ENCODE measurements at places on chromosomes 12 and 14. TPM values are rescaled to one million over a fixed set of nuclear protein-coding genes. Genes with fewer than 3 reads are reported as not detected.

FBXO34 gene
- polyA plus RNA-seq: 38.1 TPM

ZFHX2 gene
- not detected for polyA plus RNA-seq

HAL gene
- polyA plus RNA-seq: not detected

KRT81 gene
- 3.7 TPM for polyA plus RNA-seq

MARCHF9 gene
- 3.7 TPM for polyA plus RNA-seq

MRPS35 gene
- 41.4 TPM for polyA plus RNA-seq

HOXC12 gene
- not detected for polyA plus RNA-seq

CYP46A1 gene
- polyA plus RNA-seq: not detected

P2RX2 gene
- polyA plus RNA-seq: not detected

CCDC196 gene
- not detected for polyA plus RNA-seq

KRT85 gene
- polyA plus RNA-seq: not detected

FGD4 gene
- polyA plus RNA-seq: 0.39 TPM

DNA sequence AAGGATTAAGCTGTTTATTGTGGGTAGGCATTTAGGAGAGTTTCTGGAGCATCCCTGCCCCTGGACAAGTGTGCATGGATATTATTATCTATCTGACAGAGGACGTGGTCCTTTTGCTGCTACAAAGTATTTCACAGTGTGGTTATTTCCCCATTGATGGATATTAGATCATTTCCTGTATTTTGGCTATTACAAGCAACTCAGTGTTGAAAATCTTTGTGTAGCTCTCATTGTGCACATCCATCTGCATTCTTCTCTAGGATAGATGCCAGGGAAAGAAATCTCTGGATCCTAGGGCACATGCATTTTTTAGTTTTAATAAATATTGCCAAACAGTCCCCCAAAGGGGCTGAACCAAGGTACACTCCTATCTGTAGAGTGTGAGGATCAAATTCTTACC, 154.3 kb upstream of the SRRM4 start:
- no peaks in the 10 kb centered on the region for H3K36me3 ChIP-seq
- no peak for DNase-seq

GRCh38 chr14:88146881-88147649, 142.1 kb downstream of the GPR65 start:
- no peak for DNase-seq
- H3K27me3 ChIP-seq: no peaks in the 10 kb centered on the region
- H3K4me3 ChIP-seq: no peak overlapping the region

- H3K4me3 ChIP-seq: no peak overlapping the region
- peaks cover 5% of the 10 kb centered on the region for H3K27me3 ChIP-seq
- no peak for DNase-seq
- no peak overlapping the region for H3K27ac ChIP-seq
Measured at GRCh38 chr12:70962226-70962794, 41.8 kb upstream of the PTPRR start.

DNA sequence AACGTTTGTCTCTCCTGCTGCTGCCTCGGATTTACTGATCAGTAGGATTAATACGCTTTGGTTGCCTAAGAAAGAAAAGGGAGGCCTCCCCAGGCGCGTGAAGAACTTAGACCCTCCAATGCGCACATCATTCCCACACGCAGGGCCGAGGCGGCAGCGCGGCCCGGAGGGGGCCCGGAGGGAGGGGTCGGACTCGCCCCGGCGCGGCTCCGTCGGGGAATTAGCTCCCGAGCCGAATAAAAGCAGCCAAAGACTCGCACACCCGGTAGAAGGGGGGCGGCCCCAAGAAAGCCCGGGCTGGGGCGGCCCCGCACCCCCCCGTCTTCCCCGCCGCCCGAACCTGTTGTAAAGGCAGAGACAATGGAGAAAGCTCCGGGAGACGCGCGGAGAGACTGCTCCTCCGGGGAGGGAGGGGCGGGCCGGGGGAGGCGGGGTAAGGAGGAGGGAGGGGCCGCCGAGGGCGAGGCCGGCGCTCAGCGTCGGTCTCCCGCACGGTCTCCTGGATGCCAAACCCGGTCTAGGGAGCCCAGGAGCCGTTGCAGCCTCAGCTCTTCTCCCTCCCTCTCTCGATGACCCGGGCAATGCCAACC, at the start of gene NELL2:
NELL2 (minus strand) TSS at position 362 of the 590 bp plus-strand sequence. CDS start 446 bp downstream, outside the sequence.
- H3K27me3 ChIP-seq: peaks cover 42% of the 10 kb centered on the region
- H3K4me1 ChIP-seq: peaks cover 14% of the 10 kb centered on the region
- H3K36me3 ChIP-seq: peaks cover under 1% of the 10 kb centered on the region
- H3K4me3 ChIP-seq: peak within 1 kb of the TSS; percentile 81
- no peak within 1 kb of the TSS for H3K27ac ChIP-seq

DNA sequence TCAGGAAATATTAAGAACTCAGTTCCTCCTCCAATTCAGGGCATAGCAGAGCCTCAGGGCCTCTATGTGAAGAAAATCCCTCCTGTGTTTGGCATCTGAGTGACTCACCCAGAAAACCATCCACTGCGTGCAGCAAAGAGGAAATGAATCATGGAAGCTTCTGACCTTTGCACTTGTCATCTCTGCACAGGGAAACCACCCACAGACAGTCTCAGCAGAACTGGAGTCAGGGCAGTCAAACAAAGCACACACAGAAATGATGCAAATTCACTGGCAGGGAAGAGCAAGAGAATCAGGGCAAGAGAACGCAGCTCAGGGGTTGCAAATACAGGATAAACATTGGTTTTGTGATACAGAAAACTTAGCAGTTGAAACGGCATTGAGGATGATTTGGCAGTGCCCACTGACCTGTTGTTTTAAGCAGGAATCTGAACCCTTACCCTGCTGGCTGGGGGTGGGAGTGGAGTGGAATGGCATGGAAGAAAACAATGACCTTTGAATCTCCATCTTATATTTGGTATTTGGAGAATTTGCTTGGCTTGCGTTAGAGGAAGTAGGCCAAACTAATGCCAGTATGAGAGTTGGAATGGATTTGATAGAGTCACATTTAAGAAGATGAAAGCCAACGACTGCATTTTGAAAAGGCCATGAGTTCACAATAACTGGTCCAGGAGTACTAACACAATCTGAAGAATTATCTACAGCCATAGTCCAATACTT, 53.5 kb downstream of the PHLDA1 start:
- peak overlapping the region; percentile 92 for H3K27ac ChIP-seq
- DNase-seq: peak; percentile 75
- H3K36me3 ChIP-seq: no peaks in the 10 kb centered on the region
- no peaks in the 10 kb centered on the region for H3K27me3 ChIP-seq

GRCh38 chr12:56987011-56987410, 19.3 kb downstream of the ZBTB39 start:
- no peak overlapping the region for H3K27ac ChIP-seq
- DNase-seq: no peak
- H3K27me3 ChIP-seq: peaks cover 3% of the 10 kb centered on the region
- H3K4me1 ChIP-seq: peaks cover 19% of the 10 kb centered on the region

DNA sequence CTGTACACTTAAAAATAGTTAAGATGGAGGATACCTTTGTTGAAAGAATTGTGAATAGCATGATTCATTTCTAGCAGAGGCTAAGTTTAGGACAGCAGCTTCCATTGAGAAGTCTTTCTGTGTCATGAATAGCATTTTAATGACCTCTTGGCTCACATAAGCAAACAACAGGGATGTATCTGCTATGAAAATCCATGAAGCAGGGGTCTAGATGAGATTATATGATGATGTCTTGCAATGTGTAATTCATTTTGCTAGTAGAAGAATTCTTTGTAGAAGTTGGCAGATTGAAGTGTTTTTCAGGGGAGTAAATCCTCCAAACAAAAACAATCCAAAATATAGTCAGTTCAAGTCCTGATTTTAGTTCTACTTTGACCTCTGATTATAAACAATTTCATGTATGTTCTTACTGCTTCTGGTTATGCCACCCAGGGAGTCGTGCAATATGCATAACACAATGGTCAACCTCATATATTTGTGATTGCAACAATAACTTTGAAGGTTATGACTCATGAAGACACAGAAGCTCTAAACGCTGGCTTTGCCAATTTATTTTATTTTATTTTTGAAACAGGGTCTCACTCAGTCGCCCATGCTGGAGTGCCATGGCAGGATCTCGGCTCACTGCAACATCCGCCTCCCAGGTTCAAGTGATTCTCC, 6.9 kb upstream of the RD3L start:
- H3K4me3 ChIP-seq: no peak overlapping the region
- no peaks in the 10 kb centered on the region for H3K36me3 ChIP-seq
- H3K27ac ChIP-seq: no peak overlapping the region

DNA sequence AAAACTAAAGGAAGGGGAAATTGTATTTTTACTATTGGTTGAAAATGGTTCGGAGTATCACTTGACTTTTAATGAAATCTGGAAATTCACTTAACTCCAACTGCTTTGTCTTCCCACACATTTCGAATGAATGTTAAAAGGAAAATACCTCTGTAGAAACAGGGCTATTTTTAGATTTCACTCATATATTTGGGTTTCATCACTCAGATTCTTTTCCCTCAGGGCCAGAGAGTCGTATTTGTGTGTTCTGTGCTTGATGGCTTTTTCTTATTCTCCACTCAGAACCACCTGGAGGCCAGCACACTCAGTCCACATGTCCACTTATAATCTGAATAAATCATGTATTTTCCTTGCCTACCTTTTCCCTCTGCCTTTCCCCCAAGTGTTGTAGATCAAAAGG, 40.0 kb downstream of the DAAM1 start:
- no peaks in the 10 kb centered on the region for H3K36me3 ChIP-seq
- DNase-seq: no peak
- H3K27ac ChIP-seq: no peak overlapping the region

- no peak for DNase-seq
- no peak overlapping the region for H3K4me3 ChIP-seq
- H3K36me3 ChIP-seq: peaks cover 4% of the 10 kb centered on the region
Measured at GRCh38 chr12:116106870-116107269, 170.6 kb downstream of the MED13L start.

DNA sequence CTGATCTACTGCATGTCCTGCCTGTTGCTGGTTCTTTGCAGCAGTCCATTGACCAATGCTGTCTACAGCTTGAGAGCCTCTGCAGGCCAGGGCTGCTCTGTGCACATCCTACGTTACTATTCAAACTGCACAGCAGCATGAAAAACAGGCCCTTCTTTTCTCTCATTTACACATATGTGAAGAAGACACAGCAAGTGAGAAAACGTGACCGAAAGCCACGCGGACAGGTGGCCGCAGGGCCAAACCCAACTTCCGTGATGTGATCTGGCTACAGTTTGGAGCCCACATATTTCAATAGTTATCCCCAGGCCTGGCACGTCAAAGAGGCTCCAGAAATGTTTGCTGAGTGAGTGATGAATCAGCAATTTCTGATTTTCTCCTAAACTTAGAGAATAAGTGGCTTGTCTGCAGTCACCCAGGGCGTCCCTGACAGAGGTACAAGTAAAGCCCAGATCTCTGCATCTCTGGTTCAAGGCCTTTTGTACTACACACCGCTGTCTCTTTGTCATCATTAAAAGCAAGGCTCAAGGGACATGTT, 17.9 kb upstream of the TCL1B start:
- H3K36me3 ChIP-seq: no peaks in the 10 kb centered on the region

DNA sequence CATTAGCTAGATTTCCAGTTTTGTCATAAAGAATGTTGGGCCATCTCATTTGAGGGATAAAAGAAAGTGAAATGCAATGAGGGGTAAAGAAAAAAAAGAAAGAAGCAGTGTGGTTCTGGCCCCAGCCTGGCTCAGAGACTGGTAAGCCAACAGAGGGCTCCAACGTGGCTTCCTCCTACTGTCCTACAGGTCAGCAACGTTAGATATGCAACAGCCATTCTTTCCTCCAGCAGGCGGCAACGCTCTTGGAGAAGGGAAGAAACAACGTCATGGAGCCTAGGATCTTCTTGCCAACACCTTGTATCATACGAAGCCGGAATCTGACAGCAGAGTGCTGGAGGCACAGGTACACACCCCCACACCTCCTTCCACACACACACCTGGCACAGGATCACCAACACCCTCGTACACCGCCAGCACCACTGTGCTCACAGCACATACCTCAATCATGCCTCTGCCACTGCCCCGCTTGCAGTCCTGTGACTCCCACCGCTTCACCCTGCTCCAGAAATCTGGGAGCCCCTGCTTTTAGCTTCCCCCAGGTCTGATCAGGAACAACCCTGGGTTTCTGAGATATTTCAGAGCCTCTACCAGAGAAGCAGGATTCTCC, 102.8 kb downstream of the RPAP3 start:
- no peak overlapping the region for H3K27ac ChIP-seq
- no peaks in the 10 kb centered on the region for H3K4me1 ChIP-seq
- no peaks in the 10 kb centered on the region for H3K27me3 ChIP-seq
- H3K36me3 ChIP-seq: peaks cover 12% of the 10 kb centered on the region

GRCh38 chr12:70557583-70558191, 79.5 kb downstream of the PTPRB start:
- no peak overlapping the region for H3K27ac ChIP-seq
- no peak for DNase-seq
- H3K36me3 ChIP-seq: no peaks in the 10 kb centered on the region
- no peaks in the 10 kb centered on the region for H3K4me1 ChIP-seq

DNA sequence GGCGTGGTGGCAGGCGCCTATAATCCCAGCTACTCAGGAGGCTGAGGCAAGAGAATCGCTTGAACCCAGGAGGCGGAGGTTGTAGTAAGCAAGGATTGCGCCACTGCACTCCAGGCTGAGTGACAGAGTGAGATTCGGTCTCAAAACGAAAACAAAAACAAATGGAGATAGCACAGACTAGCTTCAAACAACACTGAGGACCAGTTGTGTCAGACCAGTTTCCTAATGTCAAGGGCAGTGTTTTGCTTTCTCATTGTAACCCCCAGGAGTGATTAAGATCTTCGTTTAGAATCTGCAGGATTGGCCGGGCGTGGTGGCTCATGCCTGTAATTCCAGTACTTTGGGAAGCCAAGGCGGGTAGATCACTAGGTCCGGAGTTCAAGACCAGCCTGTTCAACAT, 18.5 kb downstream of the RPGRIP1 start:
- H3K4me3 ChIP-seq: no peak overlapping the region
- no peak overlapping the region for H3K27ac ChIP-seq
- H3K27me3 ChIP-seq: no peaks in the 10 kb centered on the region
- H3K36me3 ChIP-seq: no peaks in the 10 kb centered on the region

- peak overlapping the region; percentile 43 for H3K27ac ChIP-seq
- peaks cover 13% of the 10 kb centered on the region for H3K36me3 ChIP-seq
- H3K27me3 ChIP-seq: peaks cover 5% of the 10 kb centered on the region
- peaks cover 36% of the 10 kb centered on the region for H3K4me1 ChIP-seq
- H3K4me3 ChIP-seq: peak overlapping the region; percentile 4
Measured at GRCh38 chr12:132953771-132954170, 2.3 kb downstream of the ZNF605 start.

GRCh38 chr12:98559666-98560065, 33.8 kb upstream of the SLC25A3 start:
- H3K36me3 ChIP-seq: no peaks in the 10 kb centered on the region
- H3K4me1 ChIP-seq: no peaks in the 10 kb centered on the region
- H3K27ac ChIP-seq: no peak overlapping the region
- H3K4me3 ChIP-seq: no peak overlapping the region
